ENCODE measurements at places on chromosomes 1 and 21. TPM values are rescaled to one million over a fixed set of nuclear protein-coding genes. Genes with fewer than 3 reads are reported as not detected.

PLEKHM2 gene
- 50.3 TPM for total RNA-seq

AGPAT3 gene
- total RNA-seq = 102 TPM

CCDC27 gene
- total RNA-seq = not detected

RHEX gene
- 19.0 TPM for total RNA-seq

ARHGAP30 gene
- 26.8 TPM for total RNA-seq

ZFP69B gene
- not detected for total RNA-seq

HMCN1 gene
- 28.4 TPM for total RNA-seq

DNA sequence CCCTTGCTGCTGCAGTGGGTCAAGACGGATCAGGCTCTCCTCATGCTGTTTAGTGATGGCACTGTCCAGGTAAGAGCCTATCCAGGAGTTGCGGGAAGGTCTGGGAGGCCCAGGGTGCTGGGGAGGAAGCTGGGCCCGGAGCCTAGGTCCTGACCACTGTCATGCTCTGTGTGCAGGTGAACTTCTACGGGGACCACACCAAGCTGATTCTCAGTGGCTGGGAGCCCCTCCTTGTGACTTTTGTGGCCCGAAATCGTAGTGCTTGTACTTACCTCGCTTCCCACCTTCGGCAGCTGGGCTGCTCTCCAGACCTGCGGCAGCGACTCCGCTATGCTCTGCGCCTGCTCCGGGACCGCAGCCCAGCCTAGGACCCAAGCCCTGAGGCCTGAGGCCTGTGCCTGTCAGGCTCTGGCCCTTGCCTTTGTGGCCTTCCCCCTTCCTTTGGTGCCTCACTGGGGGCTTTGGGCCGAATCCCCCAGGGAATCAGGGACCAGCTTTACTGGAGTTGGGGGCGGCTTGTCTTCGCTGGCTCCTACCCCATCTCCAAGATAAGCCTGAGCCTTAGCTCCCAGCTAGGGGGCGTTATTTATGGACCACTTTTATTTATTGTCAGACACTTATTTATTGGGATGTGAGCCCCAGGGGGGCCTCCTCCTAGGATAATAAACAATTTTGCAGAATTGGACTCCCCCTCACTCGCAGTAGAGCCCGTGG, 1.7 kb downstream of the DYNLT4 start:
- DNase-seq = no peak

GRCh38 chr1:223207293-223208066, 64.4 kb upstream of the TLR5 start:
- no peak for DNase-seq

- no peak for DNase-seq
Measured at GRCh38 chr1:104195395-104195794, 445.7 kb downstream of the AMY1C start.

DNA sequence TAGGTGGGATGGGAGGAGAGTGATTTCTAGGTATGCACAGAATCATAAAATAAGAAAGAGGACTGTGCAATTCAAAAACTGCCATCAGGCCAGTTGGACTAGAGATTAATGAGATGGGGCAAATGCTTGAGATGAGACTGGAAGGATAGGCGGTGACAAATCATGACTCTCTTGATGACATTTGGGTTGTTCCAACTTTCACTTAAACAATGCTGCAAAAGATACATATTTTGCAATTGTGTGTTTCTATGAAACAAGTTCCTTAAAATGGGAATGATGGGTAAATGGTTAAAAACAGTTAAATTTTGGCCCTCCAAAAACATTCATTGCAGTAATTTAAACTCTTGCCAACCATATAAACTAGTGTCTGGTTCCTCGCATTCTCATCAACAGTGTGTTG, 55.2 kb downstream of the RNASEL start:
- no peak for DNase-seq

GRCh38 chr1:229674042-229674441, 48.0 kb downstream of the URB2 start:
- DNase-seq = no peak

DNA sequence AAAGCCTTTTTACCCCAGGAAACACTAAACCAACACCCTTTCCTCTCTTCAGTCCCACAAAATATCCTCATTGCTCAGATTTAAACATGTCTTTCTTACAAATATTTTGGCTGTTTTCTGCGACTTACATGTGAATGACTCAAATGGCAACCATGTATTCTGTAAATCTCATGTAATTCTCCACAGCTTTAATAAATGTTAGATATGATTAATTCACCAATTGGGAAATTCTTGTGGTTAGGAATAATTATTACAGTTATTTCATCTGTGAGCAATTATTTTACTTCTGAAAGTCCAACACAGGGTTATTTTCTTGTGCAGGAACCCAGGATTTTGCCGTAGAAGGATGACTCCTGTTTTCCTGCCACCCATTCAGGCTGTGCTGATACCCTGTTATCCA, 431.5 kb downstream of the LMO4 start:
- DNase-seq = no peak

GRCh38 chr1:199550199-199551065, 477.1 kb upstream of the NR5A2 start:
- DNase-seq = no peak

- DNase-seq = no peak
Measured at GRCh38 chr1:219472596-219472995, 140.3 kb downstream of the ZC3H11B start.

DNA sequence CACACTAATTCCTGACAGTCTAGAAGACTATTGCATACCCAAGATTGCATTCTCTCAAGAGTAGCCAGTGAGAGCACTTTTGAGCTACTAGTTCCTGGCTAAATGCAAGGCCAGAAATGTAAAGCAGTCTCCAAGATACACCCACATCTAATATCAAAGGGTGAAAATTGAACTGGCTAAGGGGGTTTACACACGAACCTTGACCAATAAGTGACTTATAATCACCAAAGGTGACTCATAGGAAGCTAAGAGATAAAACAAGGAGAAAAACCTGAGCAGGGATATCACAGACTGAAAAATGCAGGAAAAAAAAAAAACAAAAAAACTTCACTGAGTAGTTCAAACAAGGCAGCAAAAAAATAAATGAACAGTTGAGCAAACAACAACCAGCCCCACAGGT, 172.2 kb upstream of the RRP15 start:
- no peak for DNase-seq

DNA sequence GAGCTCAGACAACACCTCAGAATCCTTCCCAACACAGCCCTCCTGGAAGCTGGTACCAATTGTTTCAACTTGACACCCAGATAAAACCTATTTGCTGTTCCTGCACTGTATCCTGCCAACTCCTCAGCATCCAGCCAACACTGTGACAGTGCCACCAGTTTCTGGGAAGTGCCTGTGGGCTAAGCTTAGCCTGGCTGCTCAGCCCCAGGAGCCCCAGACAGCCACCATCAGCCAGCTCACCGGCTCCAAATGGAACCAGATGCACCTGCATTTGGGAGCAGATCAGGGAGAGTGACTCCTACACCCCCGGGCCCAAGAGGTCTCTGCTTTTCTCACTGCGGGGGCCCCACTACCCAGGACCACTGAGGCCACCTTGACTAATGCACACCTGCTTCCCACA, 24.9 kb downstream of the KCNN3 start:
- no peak for DNase-seq

GRCh38 chr1:205669341-205670149, 10.8 kb downstream of the SLC45A3 start:
- DNase-seq = peak; percentile 56

DNA sequence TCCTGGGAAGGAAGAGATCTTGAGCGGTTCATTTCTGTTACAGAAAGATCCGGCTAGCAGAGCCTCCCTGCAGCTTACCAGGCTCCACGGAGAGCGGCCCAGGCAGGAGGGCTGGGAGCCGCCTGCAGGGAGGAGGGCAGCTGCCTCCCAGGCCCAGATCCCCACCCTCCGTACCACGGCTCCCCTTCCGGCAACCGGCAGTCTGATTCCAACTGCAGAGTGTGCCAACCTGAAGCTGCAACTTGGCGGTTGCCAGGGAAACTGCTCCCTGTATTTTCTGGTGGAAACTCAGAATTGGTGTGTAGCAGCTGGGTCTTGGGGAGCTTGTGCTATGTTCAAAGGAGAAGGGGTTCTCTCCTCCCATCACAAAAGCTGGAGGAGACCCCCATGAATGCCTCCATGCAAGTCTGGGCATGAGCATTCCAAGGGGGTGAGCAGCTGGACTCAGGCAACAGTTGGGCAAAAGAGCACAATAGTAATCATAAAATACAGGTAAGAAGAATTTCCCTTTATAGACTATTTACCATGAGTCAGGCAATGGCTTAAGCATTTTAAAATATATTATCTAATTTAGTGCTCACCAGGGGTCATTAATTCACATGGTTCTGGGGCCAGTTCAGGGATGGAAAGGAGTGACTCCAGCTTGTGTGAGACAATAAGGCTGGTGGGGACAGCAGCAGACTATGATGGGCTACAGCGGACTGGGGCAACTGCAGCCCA, 46.1 kb upstream of the KAZN start:
- peak; percentile 32 for DNase-seq

GRCh38 chr1:176799327-176799726, 336.4 kb downstream of the PAPPA2 start:
- DNase-seq = no peak

DNA sequence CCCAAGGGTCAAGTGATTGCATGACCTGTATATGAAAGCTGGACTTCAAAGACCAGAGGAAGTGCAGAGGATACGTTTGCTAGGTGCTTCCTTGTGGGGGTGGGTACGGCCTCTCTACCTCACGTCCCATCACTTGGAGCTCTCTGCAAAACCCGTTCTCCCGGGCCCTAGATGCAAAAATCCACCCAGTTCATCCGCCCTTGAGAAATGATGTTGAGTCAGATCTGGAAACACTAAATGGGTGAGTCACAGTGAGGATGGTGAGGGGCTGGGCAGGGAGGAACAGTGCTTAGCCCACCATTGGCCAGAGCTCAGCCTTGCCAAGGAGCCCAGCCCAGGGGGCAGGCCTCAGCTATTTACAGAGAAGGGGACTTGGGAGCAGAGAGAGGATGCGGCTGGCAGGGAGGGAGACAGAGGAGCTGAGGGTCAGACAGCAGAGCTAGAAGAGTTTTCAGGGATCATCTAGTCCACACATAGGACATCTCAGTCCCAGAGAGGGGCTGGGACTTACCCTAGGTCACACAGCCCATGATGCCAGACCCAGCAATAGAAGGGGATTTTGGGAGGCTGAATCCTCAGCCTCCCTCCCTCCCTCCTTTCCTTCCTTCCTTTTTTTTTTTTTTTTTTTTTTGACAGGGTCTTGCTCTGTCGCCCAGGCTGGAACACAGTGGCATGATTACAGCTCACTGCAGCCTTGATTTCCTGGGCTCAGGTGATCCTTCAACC, 14.6 kb downstream of the ARHGEF10L start:
- no peak for DNase-seq

- no peak for DNase-seq
Measured at GRCh38 chr1:86061551-86061990, 95.0 kb downstream of the COL24A1 start.

GRCh38 chr1:1756661-1757421, 21.4 kb downstream of the NADK start:
- no peak for DNase-seq

DNA sequence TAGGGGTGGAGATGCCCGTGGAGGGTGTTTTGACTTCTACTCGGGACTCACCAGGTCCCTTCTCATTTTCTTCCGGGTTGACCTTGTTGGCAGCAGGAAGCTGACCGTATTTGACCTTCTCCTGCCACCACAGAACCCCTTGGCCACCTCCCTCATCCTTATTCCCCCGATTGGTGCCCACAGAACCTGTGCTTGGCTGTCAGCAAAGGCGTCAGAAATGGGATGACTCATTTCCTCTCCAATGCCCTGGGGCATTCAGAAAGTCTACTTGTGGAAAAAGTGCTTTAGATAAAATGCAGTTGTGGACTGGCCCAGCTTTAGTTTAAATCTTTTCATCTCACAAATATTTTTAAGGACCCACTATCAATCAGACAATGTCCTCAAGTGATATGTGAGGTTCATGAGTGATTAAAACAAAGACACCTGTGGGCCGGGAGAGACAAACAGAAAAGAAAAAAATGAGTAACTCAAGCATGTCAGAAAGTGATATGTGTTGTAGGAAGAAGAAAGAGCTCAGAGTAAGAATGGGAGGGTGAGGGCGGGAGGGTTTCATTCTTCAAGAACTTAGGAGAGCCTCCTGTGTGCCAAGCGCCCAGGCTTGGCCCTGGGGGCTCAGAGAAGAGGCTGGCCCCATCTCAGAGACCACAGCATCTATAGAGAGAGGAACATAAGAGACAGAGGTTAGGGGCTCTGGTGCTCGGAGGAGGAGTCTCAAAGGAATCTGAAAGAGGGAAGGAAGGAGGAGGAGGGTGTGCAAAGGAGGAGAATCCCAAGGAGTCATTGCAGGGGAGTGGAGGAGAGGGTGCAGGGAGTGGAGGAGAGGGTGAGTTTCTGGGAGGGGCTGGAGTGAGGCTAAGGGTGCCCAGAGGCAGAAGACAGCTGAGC, 221.6 kb upstream of the VAMP3 start:
- no peak for DNase-seq

DNA sequence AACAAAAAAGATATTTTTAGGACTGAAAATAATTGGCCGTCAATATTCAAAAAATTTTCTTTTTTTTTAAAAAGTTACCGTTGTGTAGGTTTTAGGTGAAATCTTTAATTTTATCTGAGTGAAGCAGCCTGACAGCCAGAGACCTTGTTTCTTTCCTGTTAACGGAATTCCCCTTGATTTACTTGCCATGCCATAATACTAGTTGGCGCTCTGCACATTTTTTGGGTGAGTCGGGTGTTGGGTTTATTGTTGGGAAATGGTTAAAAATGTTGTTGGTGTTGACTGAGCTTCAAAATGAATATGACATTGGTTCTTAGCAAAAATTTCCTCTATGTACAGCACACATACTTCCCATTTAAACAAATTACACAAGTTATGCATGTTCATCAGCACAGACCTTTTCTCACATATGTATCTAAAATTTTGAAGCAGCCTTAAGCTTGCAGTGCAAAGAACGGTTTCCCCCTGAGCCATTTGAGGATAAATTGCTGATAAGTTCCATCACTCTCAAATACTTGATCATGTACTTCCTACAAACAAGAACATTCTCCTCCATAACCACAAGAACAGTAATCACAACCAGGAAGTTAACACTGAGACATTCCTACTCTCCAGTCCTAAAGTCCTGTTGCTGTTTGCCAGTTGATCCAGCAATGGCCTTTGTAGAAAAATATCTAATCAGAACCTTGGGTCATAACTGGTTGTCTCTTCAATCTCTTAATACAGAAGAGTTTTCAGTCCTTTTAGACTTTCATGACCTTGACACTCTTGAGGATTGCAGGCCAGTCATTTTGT, 34.2 kb downstream of the CAMTA1 start:
- DNase-seq = no peak

All from upper lobe of left lung (tissue), 6 donors.